ENCODE measurements at places on chromosomes 4 and X. TPM values are rescaled to one million over a fixed set of nuclear protein-coding genes. Genes with fewer than 3 reads are reported as not detected.

SGMS2 gene
- 114 TPM for total RNA-seq

SPANXN4 gene
- not detected for total RNA-seq

GPR173 gene
- total RNA-seq, result 6.3 TPM

RIBC1 gene
- total RNA-seq, result 0.99 TPM

IL9R gene
- total RNA-seq, result not detected

ANXA10 gene
- total RNA-seq, result 4.2 TPM

CLDN22 gene
- not detected for total RNA-seq

SSX3 gene
- not detected for total RNA-seq

APLN gene
- total RNA-seq, result 0.87 TPM

HSPA4L gene
- total RNA-seq, result 24.8 TPM

CHRNA9 gene
- not detected for total RNA-seq

H2BW2 gene
- not detected for total RNA-seq

LRCH2 gene
- 6.9 TPM for total RNA-seq

SNCA gene
- 2.0 TPM for total RNA-seq

ABCG2 gene
- total RNA-seq, result 1.0 TPM

SMIM31 gene
- total RNA-seq, result not detected

ADGRA3 gene
- 20.7 TPM for total RNA-seq

TRAM1L1 gene
- total RNA-seq, result 4.2 TPM

FAM13A gene
- 29.8 TPM for total RNA-seq

GAB1 gene
- total RNA-seq, result 12.5 TPM

CPZ gene
- total RNA-seq, result 0.58 TPM

PAGE2 gene
- total RNA-seq, result not detected

MAGEA12 gene
- total RNA-seq, result not detected

CT45A2 gene
- not detected for total RNA-seq

FOXR2 gene
- total RNA-seq, result not detected

SYNPO2 gene
- total RNA-seq, result 2.0 TPM

All from smooth muscle cell of trachea (primary cell).